Fibroblast of villous mesenchyme (primary cell): ENCODE measurements at places on chromosomes 3 and 15. TPM values are rescaled to one million over a fixed set of nuclear protein-coding genes. Genes with fewer than 3 reads are reported as not detected.

The ANKRD63 gene
- not detected in 2 replicates for total RNA-seq

The FLNB gene
- total RNA-seq = 325 and 369 TPM in 2 replicates

The NPHP3 gene
- total RNA-seq = 36.3 and 37.0 TPM in 2 replicates

The SACM1L gene
- 29.3 and 53.1 TPM in 2 replicates for total RNA-seq

The GXYLT2 gene
- 15.8 and 18.1 TPM in 2 replicates for total RNA-seq

DNA sequence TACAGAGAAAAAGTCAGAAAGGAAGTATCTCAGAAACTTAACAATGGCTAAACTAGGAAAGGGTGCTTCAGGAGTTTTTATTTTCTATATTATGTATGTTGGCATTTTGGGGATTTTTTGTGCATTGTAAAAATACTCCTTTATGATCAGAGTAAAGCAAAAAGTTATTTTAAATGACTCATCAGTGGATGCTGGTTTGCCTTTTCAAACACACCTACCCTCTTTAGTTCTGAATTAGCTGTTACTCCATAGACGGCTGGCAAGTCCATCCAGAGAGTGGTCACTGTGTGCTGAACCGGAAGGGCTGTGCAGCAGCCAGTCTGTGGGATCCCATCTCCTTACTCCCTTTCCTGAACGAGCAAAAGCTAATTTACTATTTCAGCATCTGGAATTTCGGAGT is 942 bp downstream of the CCR9 start:
- DNase-seq = no peak

DNA sequence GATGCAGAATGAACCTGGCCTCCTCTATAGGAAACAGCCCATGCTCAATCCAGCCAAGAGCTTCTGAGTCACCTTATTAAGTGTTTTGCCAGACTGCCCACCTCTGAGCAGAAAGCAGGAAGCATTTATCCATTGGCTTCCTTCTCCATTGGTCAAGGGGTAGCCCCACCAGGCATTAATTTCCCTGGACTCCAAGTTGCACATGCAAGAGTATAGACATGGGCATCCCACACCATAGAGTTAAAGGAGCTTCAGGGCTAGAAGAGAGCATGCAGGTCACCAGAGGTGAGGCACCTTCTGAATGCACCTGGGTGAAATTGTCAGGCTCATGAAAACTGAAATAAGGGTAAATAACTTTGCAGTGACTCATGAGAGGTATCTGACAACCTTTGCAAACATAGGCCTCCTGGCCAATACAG is 230.8 kb upstream of the STAC start:
- DNase-seq = no peak

- DNase-seq = peak; percentile 33
Observed at GRCh38 chr15:98674336-98674735, 26.0 kb downstream of the IGF1R start.

GRCh38 chr3:127815641-127816605 is 6.4 kb downstream of the MGLL start:
- DNase-seq = no peak
